Stomach (tissue), 19 donors: ENCODE measurements at places on chromosomes 12 and 14. TPM values are rescaled to one million over a fixed set of nuclear protein-coding genes. Genes with fewer than 3 reads are reported as not detected.
A peak's percentile ranks its signal among the peaks of the same experiment; 100 is the strongest.

The A2ML1 gene
- total RNA-seq: not detected

The CYP46A1 gene
- total RNA-seq: not detected

The NEUROD4 gene
- not detected for total RNA-seq

The HOXC12 gene
- not detected for total RNA-seq

The SCNN1A gene
- 234 TPM for total RNA-seq

The PMCH gene
- not detected for total RNA-seq

The ADCY6 gene
- total RNA-seq: 130 TPM

- no peaks in the 10 kb centered on the region for H3K36me3 ChIP-seq
- H3K4me3 ChIP-seq: no peak overlapping the region
- peaks cover 17% of the 10 kb centered on the region for H3K4me1 ChIP-seq
Observed at GRCh38 chr12:74890237-74890599, 319.4 kb downstream of the KCNC2 start.

DNA sequence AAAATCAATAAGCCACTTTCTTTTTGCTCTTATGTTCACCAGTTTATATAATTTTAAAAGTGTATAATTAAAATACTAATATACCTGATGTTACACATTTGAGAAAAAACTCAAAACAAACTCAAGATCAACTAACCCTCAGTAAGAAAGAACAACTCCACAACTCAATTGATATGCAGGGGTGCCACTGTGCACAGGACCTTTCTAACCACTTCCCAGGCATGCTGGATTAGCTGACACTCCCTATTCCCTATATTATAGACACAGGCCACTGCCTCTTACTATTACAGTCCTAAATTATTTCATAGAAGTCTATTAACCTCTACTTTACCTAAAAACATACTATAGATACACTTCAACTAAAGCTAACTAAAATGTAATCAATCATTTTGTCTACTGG lies 191.7 kb upstream of the KRR1 start:
- H3K4me1 ChIP-seq: peaks cover 25% of the 10 kb centered on the region
- DNase-seq: no peak
- no peak overlapping the region for H3K4me3 ChIP-seq
- H3K27ac ChIP-seq: no peak overlapping the region
- no peaks in the 10 kb centered on the region for H3K36me3 ChIP-seq
- no peaks in the 10 kb centered on the region for H3K27me3 ChIP-seq

GRCh38 chr14:52023518-52023917 lies 34.2 kb downstream of the RTRAF start:
- no peak overlapping the region for H3K4me3 ChIP-seq
- peaks cover 28% of the 10 kb centered on the region for H3K36me3 ChIP-seq
- no peaks in the 10 kb centered on the region for H3K27me3 ChIP-seq
- H3K27ac ChIP-seq: no peak overlapping the region
- H3K4me1 ChIP-seq: no peaks in the 10 kb centered on the region

- H3K36me3 ChIP-seq: no peaks in the 10 kb centered on the region
- no peak overlapping the region for H3K27ac ChIP-seq
- peak; percentile 43 for DNase-seq
- H3K4me1 ChIP-seq: peaks cover 7% of the 10 kb centered on the region
- H3K4me3 ChIP-seq: no peak overlapping the region
Observed at GRCh38 chr14:90820958-90821357, 4.7 kb upstream of the TTC7B start.

GRCh38 chr12:116529048-116529447 lies 30.1 kb upstream of the MAP1LC3B2 start:
- no peak for DNase-seq
- H3K36me3 ChIP-seq: no peaks in the 10 kb centered on the region
- H3K27me3 ChIP-seq: no peaks in the 10 kb centered on the region
- no peak overlapping the region for H3K27ac ChIP-seq

- no peaks in the 10 kb centered on the region for H3K27me3 ChIP-seq
- no peak overlapping the region for H3K27ac ChIP-seq
- DNase-seq: no peak
- H3K36me3 ChIP-seq: no peaks in the 10 kb centered on the region
- no peak overlapping the region for H3K4me3 ChIP-seq
Observed at GRCh38 chr12:12249216-12250050, 17.4 kb downstream of the LRP6 start.

GRCh38 chr12:4273652-4274395 lies at the start of gene CCND2:
Gene CCND2, plus strand, starts transcription at chr12:4273762. Its CDS starts 279 bp downstream, at chr12:4274041.
- peak within 1 kb of the TSS; percentile 88 for H3K27ac ChIP-seq
- peaks cover 30% of the 10 kb centered on the region for H3K4me1 ChIP-seq
- peak; percentile 67 for DNase-seq
- peak within 1 kb of the TSS; percentile 61 for H3K4me3 ChIP-seq

DNA sequence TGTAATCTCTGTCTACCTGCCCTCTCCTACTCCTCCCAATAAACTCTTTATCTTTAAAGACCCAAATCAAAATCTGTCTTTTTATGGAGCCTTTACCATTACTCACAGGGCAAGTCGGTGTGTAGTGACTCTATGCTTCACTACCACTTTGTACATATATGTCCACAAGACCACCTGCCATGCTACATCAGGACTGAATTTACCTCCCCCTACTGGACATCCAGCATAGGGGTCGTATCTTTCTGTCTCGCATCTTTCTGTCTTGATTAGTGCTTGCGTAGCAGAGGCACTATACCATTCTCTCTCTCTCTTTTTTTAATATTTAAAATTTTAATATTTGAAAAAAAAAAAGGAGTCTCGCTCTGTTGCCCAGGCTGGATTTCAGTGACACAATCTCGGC lies 587.5 kb downstream of the SOX5 start:
- H3K4me3 ChIP-seq: no peak overlapping the region
- no peaks in the 10 kb centered on the region for H3K36me3 ChIP-seq
- DNase-seq: no peak
- H3K4me1 ChIP-seq: no peaks in the 10 kb centered on the region

DNA sequence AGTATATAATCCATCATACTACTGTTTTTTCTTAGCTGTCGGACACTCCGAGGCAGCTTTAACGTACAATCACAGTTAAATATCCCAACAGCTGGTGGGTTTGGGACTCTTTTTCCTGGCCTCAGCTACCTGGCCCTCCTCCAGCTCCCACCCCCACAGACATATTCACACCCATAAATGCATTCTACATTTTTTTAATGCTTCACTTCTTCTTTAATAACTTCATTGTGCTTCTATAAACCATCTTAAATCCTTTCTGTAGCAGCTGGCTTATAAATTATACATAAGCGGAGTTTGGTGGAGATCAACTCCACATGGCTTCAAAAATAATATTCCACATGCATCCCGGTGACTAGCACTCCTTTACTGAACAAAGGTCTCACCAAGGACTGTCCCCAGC lies 33.3 kb downstream of the TDG start:
- no peak overlapping the region for H3K27ac ChIP-seq
- no peaks in the 10 kb centered on the region for H3K27me3 ChIP-seq
- no peak for DNase-seq
- H3K4me1 ChIP-seq: no peaks in the 10 kb centered on the region

GRCh38 chr12:69112616-69113015 lies 126.8 kb upstream of the CPSF6 start:
- no peaks in the 10 kb centered on the region for H3K27me3 ChIP-seq
- no peak overlapping the region for H3K4me3 ChIP-seq
- no peak for DNase-seq
- H3K4me1 ChIP-seq: peaks cover 10% of the 10 kb centered on the region

- no peak overlapping the region for H3K4me3 ChIP-seq
- H3K27ac ChIP-seq: no peak overlapping the region
- no peaks in the 10 kb centered on the region for H3K4me1 ChIP-seq
Observed at GRCh38 chr12:86193931-86194330, 62.3 kb downstream of the MGAT4C start.

DNA sequence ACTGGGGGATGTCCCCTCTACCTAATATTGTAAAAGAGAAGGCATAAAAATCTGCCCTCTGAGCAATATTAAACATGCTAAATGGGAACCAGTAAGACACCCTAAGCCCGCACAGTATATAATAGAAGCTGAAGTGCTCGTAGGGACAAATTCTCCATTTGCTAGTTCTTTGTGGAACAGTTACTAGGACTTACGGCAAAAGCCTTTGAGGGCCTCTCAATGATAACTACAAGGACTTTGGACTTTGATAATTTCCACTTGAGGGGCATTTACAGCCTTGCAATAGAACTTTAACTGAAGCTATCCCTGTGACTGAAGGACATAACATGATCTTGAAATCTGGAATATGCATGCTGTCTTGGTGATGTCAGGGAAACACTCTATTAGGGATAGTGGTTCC lies 111.5 kb upstream of the IFNG-AS1 start:
- no peaks in the 10 kb centered on the region for H3K4me1 ChIP-seq
- no peaks in the 10 kb centered on the region for H3K36me3 ChIP-seq
- no peak overlapping the region for H3K27ac ChIP-seq
- H3K4me3 ChIP-seq: no peak overlapping the region

DNA sequence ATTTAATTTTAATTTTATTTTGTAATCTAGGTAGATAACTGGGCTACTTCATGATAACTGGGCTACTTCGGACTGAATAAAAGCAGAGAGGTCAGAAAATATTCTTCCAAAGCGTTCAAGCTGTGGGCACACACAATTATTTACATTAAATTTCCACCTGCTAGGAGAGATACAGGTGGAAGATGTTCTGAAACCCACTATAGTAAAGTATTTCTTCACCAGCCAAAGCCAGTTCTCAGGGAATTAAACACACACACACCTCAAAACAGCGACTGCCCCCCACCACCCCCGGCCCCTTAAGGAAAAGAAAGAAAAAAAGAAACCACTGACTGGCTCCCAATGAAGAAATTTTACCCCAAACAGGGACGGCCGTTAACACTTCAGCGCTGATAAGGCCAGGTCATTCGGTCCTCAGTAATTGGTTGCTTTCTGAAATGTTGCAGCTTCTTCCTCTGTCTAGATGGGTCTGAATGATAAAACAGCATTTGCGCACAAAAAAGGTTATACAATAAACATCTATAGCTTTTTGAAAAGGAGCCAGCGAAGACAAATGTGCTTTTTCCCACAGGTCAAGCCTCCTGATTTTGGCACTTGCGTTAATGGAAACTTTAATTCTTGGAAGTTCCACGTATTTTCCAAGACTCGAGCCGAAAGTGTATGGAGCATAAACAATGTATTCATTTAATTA lies 771 bp upstream of the KCNJ8 start:
- peaks cover 26% of the 10 kb centered on the region for H3K27me3 ChIP-seq
- peak overlapping the region; percentile 60 for H3K4me3 ChIP-seq
- H3K4me1 ChIP-seq: no peaks in the 10 kb centered on the region
- peak overlapping the region; percentile 86 for H3K27ac ChIP-seq
- no peaks in the 10 kb centered on the region for H3K36me3 ChIP-seq
- DNase-seq: no peak

DNA sequence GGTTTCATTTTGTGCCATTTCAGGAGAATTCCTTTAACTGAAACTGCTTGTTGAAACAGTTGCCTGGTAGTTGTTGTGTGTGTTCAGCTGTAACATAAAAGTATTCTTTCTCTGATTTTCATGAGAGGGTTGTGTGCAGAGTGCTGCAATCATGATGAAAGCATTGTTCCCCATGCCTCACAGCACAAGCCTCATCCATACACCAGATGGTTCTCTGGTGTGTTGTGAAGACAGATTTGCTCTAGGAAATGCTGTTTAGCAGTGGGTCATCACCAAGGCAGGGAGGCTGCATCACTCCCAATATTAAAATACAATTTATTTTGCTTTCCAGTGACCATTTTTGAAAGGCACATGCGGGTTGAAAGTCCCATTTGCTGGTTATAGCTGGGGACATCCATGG lies 404.4 kb downstream of the AACS start:
- no peak overlapping the region for H3K4me3 ChIP-seq
- H3K27me3 ChIP-seq: no peaks in the 10 kb centered on the region
- no peaks in the 10 kb centered on the region for H3K36me3 ChIP-seq
- H3K4me1 ChIP-seq: no peaks in the 10 kb centered on the region
- no peak for DNase-seq

DNA sequence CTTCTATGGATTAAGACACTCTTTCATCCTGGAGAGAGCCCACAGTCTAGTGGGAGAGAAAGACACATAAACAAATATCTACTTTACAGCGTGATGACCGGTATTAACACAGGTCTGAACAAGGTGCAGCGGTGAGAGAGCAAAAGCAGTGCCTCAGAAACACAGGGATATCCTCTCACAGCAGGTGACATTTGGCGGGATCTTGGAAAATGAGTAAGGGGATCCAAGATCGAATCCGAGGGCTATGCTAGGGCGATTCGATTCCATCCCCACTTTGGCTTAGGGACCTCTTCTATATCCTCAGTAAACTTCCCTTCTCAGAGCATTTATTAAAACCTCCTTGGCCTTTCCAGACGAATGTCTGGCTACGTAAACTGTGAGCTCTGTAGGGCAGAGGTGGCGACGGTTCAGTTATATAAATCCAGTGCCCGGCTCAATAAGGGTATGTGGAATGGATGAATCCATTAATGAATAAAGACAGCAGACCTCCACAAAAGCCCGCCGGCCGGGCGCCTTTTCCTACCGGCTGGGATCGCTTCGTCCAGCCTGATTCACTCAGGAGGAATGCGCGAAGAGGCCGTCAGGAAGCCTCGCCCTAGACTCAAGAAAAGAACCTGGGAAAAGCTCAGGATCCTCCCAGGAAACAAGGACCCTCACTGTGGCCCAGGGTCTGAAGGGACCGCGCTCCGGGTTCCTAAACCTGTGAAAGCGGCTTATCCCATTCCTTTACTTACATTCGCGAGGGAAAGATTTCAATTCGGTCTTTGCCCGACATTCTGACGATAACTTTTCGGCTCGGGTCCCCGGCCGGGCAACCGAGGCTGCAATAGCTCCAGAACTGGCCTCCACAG lies 455 bp downstream of the ATP6V1D start:
- H3K27me3 ChIP-seq: no peaks in the 10 kb centered on the region
- H3K27ac ChIP-seq: peak overlapping the region; percentile 86
- H3K36me3 ChIP-seq: no peaks in the 10 kb centered on the region
- H3K4me3 ChIP-seq: peak overlapping the region; percentile 79
- peaks cover 78% of the 10 kb centered on the region for H3K4me1 ChIP-seq
- no peak for DNase-seq

GRCh38 chr12:64713376-64713775 lies 45.8 kb downstream of the GNS start:
- H3K36me3 ChIP-seq: peaks cover 16% of the 10 kb centered on the region
- DNase-seq: no peak
- peaks cover 5% of the 10 kb centered on the region for H3K4me1 ChIP-seq

DNA sequence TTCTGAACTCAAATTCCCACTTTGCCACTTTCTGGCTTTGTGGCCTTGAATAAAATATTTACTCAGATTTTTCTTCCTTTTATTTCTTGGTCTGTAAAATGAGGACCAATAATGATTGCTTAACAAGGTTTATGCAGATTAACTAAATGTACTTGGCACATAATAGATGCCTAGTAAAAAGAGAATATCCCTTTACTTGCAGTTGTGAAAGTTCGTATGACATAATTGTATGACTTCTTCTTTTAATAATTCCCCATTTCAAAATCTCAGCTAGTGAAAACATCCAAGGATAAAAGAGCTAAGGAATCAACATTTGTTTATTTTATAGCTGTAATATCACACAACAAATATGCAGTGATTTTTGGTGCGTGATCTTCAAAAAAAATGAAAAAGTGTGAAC lies 215.6 kb upstream of the ATP2B1 start:
- H3K36me3 ChIP-seq: no peaks in the 10 kb centered on the region
- no peak overlapping the region for H3K27ac ChIP-seq
- H3K4me1 ChIP-seq: no peaks in the 10 kb centered on the region
- DNase-seq: no peak
- no peaks in the 10 kb centered on the region for H3K27me3 ChIP-seq
